Left kidney (tissue), 8 donors: ENCODE measurements at places on chromosomes 11 and 22. TPM values are rescaled to one million over a fixed set of nuclear protein-coding genes. Genes with fewer than 3 reads are reported as not detected.

The SLC16A8 gene
- 1.6 TPM for polyA plus RNA-seq

The TRIM22 gene
- 9.9 TPM for polyA plus RNA-seq

The OR2D2 gene
- not detected for polyA plus RNA-seq

The MOV10L1 gene
- polyA plus RNA-seq, result 1.2 TPM

DNA sequence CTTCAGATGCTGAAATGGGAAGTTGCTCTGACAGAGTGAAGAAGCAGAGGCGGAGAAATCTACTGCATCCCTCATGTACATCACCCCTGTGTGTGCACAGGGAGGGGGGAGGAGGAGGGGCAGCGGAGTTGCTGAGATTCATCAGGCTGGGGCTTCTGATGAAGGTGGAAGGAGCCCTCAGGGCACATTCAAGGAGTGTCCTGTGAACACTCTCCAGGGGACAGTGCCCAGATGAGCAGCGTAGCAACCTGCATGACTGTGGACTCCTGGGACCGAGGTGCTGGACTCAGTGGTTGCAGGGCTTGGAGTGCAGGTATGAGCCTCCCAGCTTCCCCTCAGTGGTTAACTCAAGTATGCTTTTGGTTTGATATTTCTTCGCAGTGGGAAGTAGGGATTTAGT lies 257.8 kb upstream of the B3GAT1 start:
- no peak for DNase-seq

DNA sequence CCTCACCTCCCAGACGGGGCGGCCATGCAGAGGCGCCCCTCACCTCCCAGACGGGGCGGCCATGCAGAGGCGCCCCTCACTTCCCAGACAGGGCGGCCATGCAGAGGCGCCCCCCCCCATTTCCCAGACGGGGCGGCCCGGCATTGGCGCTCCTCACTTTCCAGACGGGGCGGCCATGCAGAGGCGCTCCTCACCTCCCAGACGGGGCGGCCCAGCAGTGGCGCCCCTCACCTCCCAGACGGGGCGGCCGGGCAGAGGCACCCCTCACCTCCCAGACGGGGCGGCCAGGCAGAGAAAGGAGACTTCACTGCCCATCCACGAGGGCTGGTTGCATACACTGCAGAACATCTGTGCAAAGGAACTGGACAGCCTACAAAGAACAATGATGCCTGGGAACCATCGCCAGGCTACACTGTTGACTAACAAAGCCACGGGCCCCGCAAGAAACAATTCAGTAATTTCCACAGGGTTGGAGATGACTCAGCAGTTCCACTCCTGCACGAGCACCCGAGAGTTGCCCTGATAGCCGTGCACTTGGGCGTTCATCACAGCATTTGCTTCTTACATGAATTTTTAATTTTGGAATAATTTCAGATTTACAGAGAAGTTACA lies 58.7 kb downstream of the CTTN start:
- DNase-seq, result no peak

- no peak for DNase-seq
Measured at GRCh38 chr22:47835726-47836125, 1073.3 kb downstream of the TBC1D22A start.

DNA sequence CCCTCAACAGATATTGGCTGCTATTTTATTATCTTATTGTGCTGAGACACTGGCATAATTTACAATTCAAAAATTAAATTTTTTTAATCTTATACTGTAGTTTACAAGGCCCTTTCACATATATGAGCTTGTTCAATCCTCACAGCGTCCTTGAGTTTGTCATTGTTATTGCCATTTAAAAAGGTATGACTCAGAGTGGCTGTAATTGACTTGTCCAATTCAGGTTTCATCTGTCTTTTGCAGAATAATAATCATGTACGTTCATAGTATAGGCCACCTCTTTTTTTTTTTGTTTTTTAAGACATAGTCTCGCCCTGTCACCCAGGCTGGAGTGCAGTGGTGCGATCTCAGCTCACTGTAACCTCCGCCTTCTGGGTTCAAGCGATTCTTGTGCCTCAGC lies 11.5 kb downstream of the PTPRJ start:
- no peak for DNase-seq

DNA sequence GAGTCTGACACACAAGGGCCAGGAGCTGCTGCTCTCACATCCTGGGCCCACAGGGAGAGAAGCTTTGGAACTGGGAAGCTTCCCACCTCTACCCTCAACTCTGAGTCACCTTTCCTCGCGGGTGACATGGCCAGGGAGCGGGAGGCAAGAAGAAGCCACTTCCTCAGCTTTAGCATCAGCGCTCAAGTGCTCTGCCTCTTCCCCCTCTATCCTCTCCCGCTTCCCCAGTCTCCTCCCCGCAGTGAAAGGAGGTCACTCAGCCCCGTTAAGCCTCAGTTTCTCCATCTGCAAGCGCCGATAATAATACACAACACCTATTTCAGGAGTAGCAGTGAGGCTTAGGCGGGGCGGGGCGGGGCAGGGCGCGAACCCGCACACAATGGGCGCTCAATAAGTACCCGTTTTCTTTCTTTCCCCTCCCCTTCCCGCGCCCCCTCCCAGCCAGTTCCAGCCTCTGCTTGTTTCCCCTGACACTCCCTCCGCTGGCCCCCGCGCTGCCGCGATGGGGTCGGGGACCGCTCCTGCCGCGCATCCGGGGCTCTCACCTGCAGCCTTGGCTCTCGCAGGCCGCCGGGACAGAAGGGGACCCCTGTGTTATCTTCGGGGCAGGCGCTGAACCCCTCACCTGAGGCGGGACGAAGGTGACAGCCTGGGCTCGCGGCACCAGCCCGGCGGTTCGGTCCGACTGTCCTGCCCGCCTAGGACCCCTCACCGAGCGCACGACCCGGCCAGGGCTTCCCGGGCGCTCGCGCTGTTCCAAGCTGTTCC lies 892 bp downstream of the GDPD5 start:
- DNase-seq, result no peak

DNA sequence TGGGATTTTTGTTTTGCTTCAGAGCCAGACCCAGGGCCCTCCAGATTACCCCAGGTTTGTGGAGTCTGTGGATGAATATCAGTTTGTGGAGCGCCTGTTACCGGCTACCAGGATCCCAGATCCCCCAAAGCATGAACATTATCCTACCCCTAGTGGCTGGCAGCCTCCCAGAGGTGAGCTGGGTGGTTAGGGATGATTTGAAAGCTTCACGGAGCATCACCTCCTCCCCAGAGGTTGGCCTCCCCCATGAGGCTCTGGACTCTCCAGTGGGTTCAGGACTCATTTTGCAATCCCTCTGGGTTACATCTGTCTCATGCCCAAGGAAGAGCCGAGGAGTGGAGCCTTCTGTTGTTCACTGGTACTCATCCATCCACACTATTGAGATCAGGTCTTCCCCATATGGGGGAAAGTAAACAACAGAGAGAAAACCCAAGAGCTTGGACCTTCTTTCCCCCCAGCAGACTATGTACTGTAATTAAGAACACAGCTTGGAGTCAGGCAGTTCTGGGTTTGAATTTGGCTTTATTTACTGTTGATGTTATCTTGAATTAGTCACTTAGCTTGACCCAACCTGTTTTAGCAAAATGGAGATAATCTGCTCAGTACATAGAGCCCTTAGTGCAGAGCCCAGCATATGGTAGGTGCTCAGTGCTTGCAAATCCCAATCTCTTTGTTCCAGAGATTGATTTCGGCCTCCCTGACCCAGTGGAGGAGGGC lies 2.5 kb downstream of the MRPL49 start:
- no peak for DNase-seq

GRCh38 chr11:76824083-76824939 lies 36.4 kb upstream of the ACER3 start:
- DNase-seq, result no peak

DNA sequence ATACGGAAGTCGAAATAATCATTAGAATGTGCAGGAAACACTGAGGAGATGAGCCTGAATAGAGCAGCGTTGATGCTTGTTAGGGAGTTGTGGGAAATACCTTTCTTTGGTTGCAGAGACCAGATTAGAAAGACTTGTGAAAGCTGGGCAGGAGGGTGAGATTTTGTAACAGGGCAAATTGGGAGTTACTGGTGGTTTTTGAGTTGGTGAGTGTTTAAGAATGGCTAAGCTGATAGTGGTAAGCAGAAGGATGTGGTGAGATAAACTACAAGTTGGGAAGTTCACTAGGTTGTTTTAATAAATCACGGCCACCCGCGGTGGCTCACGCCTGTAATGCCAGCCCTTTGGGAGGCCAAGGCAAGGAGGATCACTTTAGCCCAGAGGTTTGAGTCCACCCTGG lies 34.4 kb downstream of the MCAM start:
- no peak for DNase-seq

- no peak for DNase-seq
Measured at GRCh38 chr11:3177931-3178330, 12.8 kb upstream of the OSBPL5 start.

DNA sequence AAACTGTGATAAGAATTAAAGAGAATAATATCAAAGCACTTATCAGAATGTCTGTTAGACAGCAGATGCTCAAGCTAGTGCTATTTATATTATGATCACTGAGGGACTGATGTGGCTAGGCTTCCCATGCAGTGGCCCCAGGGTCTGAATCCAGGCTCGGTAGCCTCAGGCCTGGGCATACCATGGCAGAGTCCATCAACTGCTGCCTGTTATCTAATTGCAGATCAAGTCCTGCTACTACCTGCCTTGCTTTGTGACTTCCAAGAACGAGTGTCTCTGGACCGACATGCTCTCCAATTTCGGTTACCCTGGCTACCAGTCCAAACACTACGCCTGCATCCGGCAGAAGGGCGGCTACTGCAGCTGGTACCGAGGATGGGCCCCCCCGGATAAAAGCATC lies 57.5 kb downstream of the TIMP3 start:
- DNase-seq, result no peak

GRCh38 chr11:58863697-58864096 lies 19.2 kb upstream of the GLYATL2 start:
- no peak for DNase-seq

GRCh38 chr11:72812967-72813739 lies 1.1 kb upstream of the ATG16L2 start:
- no peak for DNase-seq

GRCh38 chr11:30174265-30175020 lies 56.4 kb upstream of the FSHB start:
- DNase-seq, result no peak
